ENCODE measurements at places on chromosomes 13 and 19.
A peak's percentile ranks its signal among the peaks of the same experiment; 100 is the strongest.

DNA sequence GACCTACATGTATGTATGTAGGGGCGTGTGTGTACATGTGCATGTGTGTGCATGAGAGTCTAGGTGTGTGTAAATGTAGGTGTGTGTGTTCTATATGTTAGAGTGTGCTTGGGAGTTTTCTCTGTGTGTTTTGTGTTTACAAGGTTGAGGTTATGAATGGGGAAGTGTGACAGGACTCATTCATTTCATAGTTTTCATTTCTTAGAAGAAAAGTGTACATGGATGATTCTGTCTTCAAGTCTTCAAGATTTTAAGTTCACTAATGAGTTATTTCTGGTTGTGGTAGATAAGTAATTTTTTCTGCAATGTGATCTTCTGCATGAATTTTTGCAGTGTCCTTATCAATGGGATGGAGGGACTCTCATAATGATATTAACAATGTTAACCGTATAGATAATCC, 118.2 kb upstream of the SLC10A2 start:
- DNase-seq: no peak

- DNase-seq: no peak
Measured at GRCh38 chr19:35138305-35138892, at the start of gene FXYD1. Gene FXYD1 (plus strand): TSS chr19:35138824. CDS start chr19:35140080, 1,256 bp downstream.

DNA sequence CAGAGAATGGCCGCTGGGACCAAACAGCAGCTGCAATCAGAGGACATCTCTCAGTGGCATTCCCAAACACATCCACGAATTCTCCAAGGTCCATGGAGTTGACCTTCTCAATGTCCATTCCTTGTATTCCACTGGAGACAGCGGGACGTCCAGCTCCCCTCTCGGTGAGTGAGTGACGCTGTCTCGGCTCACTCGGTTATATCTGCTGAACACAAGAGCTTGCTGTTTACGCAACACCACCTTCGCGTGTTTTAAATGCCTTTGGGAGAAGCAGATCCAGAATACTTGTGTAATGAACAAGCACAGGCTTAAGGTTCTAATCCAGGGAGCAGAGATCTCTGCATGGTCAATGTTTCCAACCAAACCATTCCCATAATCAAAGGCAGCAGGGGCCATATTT, at the start of gene URAD:
TSS of gene URAD (minus strand) at position 174 of the 400 bp plus-strand sequence. CDS start at position 118, 56 bp downstream.
- no peak for DNase-seq

DNA sequence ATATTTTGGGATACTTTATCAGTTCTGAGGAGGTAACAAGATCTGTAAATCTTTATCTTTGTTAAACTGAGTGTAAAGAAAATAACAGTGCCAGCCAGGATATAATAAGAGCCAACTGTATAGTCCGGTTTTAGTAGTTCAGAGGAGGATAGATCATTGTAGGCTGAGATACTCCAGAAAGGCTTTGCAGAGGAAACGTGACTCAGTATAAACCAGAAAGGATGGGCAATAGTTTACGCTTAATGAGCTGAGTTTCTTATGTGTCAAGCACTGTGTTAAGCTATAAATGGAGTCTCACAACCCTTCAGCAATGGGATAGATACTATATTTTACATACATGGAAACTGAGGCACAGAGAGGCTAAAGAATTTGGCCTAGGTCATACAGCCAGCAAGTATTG, 3.8 kb downstream of the RFXAP start:
- DNase-seq: no peak

DNA sequence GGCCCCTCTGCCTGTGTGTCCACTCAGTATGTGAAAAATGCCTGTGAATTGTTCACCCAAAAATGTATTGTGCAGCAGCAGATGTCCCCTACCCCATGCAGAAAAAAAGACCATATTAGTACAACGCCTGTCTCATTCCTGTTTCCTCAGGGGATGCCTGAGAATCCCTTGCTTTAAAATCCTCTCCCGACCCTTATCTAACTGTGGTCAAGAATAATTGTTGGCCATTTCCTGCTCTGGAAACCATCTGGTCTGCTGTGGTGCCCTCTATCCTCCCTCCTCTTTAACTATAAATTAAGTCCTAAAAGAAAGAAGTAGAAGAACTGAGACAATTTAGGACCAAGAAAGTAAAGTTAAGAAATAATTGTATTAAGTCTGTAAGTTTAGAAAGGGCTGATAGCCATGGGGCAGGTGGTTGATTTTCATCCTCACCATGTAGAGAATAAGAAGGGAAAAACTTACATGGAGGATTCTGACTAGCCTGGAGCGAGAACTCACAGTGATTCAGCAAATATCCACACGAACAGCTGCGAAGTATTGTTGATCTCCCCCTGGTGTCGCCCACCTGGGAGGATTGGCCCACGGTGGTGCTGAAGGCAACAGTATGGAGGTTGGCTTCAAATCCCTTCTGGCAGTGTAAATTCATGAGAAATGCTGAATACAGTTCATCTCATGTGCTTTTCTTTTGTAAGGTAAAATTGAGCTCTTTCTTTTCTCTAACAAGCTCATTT, 85.6 kb downstream of the COL4A2 start:
- DNase-seq: no peak

GRCh38 chr19:4016486-4016885, 8.9 kb downstream of the PIAS4 start:
- DNase-seq: no peak

DNA sequence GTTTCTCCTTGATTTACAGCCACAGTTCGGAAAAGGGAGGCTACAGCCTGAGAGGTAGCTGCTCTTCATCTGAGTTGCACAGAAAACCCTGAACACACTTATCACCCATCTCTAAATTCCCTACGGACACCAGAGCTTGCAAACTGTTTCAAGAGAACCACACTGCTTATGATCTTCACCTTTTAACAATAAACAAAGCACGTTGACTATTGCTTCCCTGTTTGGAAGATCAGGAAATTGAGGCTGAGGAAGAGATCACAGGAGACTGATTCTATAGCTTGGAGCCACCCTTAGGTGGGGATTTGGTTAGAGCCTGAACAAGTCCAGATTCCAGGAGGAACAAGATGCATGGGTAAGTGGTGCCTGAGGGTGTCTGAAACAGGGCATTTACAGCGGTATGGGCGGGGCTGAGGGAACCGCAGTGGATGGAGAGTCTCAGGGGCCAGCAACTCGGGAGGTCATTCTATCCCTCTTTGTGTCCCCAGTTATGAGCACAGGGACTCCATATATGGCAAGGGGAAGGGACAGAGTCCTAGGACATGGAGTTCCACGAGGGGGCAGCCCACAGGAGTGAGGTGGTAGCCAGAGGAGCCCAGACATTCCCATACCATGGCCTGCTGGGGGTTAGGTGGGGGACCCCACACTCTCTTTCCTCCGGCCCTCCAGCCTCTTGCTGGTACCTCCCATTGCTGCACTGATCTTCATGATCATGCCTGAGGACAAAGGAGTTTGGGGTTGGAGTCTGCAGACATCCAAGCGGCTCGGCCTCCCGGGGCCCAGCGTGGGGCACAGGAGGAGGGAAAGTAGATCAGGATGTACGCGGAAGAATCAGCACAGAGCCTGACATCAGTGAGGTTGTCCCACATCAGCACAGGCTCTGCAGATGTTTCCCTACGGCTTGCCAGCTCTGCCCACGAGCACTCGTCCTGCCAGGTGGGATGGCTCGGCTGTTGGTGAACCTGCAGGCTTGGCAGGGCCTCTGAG, 162.3 kb upstream of the ZNF536 start:
- DNase-seq: no peak

DNA sequence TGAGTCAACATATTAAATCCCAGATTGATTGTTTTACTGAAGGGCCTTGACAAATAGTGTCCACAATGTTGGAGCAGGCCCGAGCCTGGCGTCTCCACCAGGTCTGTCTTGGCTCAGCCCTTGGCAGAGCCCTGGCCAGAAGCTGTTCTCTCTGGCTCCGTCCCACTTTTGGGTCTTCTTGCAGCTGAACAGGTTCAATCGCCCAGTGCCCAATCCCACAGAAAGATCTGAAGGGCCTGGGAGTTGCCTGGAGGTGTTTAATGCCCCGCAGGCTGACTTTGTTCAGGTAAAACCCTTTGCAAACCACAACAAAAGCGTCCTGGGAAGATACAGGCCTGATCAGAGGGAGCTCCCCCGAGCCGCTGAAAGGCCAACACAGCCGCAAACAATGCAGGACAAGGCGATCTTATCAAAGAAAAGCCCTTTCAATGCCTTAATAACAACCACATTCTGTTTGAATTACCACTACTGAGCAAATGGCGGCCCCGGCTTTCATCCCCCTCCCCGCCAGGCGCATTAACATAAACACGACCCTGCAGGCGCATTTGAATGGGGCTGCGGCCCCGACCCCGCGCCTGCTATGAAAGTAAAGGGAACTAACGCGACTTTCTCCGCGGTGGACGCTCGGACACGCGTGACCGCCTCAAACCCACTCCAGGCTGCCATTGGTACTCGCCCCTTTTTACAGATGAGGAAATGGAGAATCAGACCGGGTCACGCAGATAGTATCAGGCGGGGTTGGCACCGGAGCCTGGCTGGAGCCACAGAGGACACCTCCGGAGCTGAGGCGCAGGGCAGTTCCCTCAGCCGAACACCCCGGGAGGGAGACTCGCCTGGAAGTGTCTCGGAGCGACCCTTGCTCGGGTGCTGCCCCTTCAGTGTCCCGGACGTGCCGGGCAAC, 3.1 kb downstream of the CDX2 start:
- peak; percentile 38 for DNase-seq

- no peak for DNase-seq
Measured at GRCh38 chr19:29040951-29041350, 172.0 kb downstream of the UQCRFS1 start.

DNA sequence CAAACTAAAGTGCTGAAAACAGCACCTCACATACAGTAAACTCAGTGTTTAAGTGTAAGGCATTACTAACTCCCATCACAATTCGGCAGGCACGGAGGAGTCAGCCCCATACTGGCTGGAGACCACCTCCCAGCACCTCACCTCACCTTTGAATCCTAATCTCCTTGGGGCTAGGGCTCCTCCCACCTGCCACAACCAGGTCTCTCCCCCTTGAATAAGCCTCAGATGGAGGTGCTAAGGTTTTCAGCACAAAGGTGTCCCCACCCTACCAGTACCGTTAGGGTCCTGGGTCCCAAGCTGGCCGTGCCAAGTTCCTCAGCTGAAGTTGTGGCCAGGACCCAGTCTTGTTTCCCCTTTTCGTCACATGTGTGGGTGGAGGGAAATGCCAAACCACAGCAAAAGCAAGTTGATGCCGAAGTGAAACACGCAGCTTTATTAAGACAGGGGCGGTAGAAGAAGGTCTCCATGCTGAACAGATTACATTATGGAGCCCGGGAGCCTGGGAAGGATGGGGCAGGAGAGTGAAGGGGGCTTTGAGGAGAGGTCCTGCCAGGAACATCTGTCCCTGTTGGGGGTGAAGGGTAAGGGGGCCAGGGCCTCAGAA, at the start of gene IGFLR1:
TSS of gene IGFLR1 (minus strand) at position 332 of the 604 bp plus-strand sequence. CDS start 1,272 bp downstream, outside the sequence.
- peak; percentile 91 for DNase-seq

DNA sequence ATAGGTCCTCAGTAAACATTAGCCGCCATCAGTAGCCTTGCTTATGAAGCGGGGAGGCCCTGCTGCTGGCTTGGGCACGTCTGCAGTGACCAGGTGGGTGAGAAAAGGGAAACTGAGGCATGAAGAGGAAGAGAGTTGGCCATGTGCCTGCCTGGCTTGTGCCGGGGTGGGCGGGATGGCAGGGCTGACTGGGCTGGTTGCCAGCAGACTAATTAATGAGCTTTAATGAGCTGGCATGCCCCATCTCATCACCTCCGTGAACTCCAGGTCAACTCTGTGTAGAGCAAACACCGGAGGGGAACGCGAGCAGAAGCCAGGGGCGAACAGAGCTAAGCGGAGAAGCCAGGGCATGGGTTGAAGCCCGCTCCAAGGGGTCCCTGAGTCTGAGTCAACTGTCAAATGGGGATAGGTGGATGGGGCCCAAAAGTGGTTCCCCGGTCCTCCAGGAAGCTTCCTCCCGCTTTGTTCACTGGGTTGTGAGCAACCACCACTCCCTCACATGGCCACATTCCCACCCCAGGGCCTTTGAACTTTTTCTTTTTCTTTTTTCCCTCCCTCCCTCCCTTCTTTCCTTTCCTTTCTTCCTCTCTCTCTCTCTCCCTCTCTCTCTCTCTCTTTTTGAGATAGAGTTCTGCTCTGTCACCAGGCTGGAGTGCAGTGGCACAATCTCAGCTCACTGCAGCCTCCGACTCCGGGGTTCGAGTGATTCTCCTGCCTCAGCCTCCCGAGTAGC, 8.7 kb downstream of the NR2F6 start:
- no peak for DNase-seq

GRCh38 chr13:71242201-71242600, 624.8 kb downstream of the DACH1 start:
- DNase-seq: no peak

- DNase-seq: no peak
Measured at GRCh38 chr13:54394085-54394700, 1365.6 kb downstream of the OLFM4 start.

DNA sequence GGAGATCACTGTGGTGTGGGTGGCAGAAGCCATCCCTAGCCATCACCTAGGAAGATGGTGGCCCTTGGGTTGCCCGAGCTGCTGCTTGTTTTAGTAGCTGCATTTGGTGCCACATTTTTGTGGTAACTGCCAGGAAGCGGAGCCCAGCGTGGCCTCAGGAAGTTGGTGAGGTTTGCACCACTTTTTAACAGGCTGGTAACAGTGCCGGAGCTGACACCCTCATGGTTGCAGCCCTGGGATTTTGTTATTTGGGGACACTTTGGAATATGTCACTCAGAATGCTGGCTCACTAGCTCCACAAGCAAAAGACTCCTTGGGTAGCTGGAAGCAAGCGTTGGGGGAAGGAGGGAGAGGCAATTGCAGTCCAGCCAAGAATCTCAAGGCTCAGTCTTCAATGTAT, 22.1 kb downstream of the ACTN4 start:
- no peak for DNase-seq

- no peak for DNase-seq
Measured at GRCh38 chr19:13035820-13036365, 40.6 kb downstream of the NFIX start.

- DNase-seq: no peak
Measured at GRCh38 chr13:46229251-46229650, 17.5 kb downstream of the LRRC63 start.

- no peak for DNase-seq
Measured at GRCh38 chr13:100620792-100621191, 32.2 kb upstream of the GGACT start.

DNA sequence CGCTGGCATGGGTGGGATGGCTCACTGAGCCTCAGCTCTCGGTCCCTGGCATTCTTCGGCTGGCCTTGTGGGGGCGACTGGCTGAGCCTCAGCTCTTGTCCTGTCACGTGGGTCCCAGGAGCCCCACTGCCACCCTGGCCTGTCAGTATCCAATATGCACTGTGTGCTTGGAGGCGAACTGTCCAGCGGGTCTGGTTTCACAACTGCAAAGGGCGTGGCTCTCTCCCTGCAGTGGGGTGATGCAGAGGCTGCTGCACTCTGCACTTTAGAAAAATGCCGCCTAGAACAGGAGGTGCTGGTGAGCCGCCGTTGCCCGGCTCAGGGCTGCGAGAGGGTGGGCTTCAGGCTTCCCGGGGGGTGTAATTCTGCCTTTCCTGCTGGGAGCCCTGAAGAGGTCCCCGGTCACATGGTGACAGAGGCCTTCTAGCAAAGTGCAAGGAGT, 17.0 kb upstream of the TMEM255B start:
- peak; percentile 46 for DNase-seq

DNA sequence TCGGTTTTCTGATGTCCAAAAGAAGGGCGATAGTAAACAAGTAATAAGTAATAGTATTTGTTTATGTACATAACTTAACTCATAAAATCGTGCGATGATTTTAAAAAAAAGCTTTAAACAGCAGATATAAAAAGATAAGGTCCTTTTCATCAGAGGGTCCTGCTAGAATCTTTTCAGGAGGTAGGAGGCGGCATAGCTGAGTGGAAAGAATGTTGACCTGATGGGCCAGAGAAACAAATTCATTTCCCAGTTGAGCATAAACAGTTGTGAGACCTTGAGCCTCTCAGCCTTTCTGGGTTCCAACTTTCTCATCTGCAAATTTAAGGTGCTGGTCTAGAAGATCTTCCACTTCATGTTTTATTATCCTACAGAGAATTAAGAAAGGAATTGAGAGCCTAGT, 173.5 kb downstream of the LACC1 start:
- no peak for DNase-seq

Data from B cell (primary cell).